ENCODE measurements at places on chromosomes 13 and 19.
A peak's percentile ranks its signal among the peaks of the same experiment; 100 is the strongest.

- DNase-seq = no peak
These were observed 23.3 kb upstream of the BCL3 start for GRCh38 chr19:44725251-44725650.

DNA sequence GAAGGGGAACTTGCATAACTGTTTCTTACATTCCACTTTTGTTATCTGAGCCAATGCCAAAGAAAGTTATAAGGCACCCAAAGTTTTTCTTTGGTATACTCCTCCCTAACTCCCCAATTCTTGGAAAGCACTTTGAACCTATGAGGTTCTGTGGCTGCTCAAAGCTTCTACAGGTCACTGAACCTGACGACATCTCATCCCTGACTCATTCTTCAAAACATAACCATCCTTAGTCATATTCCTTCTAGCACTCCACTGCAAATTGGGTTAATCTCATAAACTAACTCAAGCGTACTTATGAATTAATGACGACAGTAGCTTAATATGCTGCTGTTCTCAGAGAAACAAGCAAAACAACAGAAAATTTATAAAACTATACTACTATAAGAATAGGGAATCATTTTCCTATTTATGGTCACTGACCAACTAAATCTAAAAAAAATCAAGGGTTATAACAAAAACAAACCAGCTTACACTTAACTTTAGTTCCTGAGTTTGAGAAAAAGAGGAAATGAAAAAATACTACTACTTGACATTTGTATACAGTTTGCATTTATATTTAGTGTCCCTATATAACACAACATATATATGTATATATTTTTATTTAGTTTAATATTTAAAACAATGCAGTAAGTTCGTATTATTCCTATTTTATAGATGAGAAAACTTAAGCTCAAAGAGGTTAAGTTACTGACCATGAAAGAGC lies 69.1 kb downstream of the CAB39L start:
- DNase-seq = no peak

DNA sequence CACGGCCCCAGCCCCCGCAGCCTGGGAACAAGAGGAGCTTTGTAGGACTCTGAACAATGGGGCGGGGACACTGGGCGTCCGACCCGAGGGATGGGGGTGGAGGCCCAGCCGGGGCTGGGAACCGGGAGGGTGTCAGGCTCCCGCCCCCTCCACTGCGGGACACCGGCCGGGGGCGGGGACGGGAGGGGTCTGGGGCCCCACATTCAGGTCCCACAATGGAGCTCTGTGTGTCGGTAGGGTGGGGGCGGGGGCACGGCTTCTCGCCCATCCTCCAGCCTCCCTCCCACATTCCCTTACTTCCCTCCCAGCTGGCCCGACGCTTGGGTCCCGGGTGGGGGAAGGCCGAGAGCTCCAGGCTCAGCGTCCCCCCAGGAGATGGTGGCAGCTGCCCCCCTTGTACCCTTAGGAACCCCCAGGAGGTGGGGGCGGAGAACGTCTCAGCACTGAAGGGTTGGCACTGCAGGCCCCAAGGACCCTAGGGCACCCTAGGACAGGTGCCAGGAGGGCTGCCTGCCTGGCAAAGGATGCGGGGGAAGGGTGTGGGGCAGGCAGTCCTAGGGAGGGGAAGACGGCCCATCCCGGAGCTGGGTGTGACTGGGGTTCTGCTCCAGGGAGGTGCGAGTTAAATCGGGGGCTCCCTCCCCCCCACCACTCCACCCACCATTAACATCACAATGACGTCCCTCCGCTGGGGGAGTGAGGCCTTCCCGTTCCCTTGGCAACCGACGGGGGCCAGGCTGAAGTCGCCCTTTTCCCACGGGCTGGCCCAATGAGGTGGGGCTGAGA lies 5.3 kb downstream of the TTYH1 start:
- DNase-seq = no peak

DNA sequence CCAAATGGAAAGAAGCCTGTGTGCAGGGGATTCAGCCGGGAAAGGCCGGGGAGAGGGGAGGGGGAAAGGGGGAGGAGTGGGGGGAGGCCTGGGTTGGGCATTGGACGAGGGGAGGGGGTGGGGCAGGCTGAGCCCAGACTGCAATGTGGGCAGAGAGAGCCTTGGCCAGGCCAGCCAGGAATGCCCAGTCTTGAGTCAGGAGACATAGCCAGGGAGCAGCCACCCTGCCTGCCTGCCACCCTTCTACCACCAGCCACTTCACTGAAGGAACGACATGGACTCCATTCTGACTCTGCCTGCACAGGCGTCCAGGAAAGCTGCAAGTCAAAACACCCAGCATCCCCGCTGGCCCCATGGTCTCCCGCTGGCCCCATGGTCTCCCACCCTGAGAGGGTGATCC lies 498 bp downstream of the PROZ start:
- DNase-seq = no peak

- DNase-seq = peak; percentile 81
These were observed 44.9 kb downstream of the ESD start for GRCh38 chr13:46751811-46752635.

- DNase-seq = no peak
These were observed 340.0 kb downstream of the SPRY2 start for GRCh38 chr13:80000684-80001509.

GRCh38 chr13:76953968-76954367 lies 5.7 kb downstream of the ACOD1 start:
- no peak for DNase-seq

DNA sequence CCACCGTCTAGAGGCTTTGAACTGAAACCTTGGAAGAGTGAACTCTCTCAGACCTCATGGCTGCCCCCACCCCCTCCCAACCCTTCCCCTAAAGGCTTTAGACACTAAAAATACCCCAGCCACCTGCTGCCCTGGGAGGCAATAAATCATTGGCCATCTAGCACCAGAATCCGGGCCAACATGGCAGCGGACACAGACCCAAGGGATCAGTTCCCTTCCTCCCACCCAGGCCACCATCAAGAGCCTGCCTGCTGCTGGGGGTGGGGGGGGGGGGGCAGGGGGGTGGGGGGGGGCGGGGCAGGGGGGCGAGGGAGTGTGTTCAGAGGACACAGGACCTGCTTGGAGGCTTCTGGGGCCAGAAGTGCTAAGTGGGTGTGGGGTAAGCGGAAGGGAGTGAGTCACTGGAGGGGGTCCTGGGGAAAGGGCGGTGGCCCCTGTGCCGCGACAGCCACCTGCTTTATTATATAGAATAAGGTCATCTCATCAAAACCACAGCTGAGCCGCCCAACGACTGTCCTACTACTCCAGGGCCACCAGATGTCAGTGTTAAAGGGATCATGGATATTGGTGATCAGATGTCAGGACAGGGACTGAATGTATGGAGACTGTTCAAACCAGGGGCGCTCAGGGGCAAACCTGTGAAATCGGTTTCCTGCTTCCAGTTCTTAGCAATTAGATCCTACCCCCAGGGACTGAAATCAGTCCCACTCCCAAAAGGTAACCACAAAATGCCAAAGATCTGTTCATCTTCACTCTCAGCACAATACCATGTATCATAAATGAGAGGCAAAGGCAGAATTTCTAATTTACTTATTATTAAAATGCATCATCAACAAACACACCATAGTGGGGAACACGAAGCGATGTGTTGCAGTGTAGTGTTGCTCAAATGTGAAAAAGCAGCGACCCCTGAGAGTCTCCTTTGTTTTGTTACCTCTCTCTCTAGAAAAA lies 24.3 kb downstream of the ARL11 start:
- DNase-seq = peak; percentile 38

DNA sequence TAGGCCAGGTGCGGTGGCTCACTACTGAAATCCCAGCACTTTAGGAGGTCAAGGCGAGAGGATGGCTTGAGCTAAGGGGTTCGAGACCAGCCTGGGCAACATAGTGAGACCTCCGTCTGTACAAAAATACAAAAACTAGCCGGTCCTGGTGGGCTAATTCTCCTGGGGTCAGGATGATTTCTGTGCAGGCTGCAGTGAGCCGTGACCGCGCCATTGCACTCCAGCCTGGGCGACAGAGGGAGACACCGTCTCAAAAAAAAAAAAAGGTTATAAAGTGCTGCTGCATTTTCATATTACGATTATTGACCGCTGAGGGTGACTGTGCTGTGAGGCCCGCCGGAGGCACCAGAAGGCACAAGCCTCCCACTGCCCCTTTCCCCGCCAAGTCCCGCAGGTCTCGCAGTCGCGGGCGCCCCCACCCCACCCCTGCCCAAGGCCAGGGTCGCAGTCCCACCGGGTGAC lies 477 bp upstream of the PLEKHF1 start:
- DNase-seq = no peak

- DNase-seq = no peak
These were observed 288.6 kb upstream of the MIR17HG start for GRCh38 chr13:91058919-91059318.

DNA sequence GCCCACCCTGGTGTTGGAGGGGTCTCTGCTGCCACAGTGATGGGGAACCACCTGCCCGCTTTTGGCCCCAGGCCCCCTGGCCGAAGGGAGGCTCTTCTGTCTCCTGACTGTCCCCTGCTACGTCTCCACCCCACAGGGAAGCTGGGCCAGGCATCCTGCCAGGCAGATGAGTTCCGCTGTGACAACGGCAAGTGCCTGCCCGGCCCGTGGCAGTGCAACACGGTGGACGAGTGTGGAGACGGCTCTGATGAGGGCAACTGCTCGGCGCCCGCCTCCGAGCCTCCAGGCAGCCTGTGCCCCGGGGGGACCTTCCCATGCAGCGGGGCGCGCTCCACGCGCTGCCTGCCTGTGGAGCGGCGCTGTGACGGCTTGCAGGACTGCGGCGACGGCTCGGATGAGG lies 11.0 kb downstream of the LRP3 start:
- DNase-seq = no peak

- peak; percentile 31 for DNase-seq
These were observed 2.5 kb downstream of the KLK10 start for GRCh38 chr19:51016798-51017683.

DNA sequence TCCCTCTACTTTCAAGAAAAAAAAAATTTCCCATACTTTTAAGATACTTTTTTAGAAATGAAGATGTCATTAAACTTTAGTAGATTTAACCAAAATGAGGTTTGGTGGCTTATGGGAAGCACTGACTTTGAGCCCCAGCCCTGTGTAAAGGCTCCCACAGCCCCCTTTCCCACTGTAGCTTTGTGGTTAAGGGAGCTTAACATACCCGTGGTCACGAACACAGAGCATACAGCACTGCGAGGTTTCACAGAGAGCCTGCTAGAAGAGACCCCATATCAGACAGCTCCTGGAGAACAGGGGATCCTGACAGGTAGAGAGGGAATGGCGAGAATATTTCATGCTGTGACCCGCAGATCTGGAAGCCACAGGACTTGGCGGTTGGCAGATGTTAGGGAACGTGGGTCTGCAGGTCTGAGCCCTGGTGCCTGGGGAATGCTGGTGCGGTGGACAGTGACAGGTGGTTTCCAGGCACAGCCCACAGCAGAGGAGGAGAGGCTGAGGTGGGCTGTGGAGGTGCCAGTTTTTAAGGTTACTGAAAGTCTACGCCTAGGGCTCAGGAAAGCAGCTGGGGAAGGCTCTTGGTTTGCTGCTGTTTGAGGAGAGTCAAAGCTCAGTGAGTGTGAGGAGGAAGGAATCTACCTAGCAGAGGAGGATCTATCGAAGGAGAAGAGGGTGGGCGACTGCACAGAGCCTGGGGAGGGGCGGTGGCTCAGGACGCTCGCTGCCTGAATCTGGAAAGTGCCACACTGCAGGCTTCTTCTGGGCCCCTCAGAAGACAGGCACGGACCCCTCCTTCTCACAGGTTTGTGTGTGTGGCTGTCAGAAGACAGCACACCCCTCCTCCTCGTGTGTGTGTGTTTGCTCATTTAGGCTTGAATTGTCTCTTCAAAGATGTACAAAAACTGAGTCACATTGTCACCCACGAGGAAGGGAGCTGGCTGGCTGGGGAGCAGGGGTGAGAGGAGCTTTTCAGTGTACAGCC lies 49.9 kb downstream of the SLC7A9 start:
- DNase-seq = peak; percentile 19

DNA sequence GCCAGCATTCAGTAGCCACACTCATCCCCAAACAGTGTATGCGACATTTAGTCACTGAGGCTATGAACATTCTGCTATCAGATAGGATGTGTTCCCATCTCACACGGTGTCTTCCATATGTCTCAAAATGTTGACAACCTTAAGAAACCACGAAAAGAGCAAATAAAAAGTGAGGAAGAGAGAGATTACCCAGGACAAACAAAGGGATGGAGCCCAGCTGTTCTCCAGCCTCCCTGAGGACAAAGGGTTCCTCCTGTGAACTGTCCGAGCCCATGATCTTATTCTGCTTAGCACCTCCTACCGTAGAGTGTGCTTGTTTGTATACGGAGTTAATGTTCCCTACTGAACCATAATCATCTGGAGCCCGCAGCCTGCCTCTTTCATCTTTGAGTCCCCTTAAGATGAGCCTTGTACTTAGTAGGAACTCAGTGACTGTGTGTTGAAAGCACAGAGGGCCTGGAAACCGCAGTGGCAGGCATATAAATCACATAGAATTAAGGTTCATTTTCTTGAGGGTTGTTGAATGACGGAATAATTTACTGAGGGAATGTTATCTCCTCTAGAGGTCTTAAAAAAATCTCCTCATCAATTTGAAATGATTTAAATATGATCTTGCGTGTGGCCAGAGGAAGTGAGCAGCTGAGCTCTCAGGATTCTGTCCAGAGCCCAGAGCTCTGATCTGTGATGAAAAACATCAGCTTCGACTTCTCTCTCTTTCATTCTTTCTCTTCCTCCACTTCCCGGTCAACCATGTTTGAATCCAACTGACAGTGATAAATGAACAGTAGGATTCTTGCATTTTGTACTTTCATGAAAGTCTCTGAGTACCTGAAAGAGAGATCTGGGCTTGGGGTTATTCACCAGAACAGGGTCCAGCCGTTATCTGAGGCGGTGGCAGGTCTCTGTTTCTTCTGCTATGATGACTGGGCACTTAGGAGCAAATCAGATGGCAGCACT lies 200.5 kb downstream of the KLF5 start:
- DNase-seq = no peak
